ENCODE measurements at places on chromosomes 12 and 14.

GRCh38 chr14:74405663-74406062, 20.3 kb downstream of the SYNDIG1L start:
- no peak for DNase-seq

- DNase-seq = no peak
Observed at GRCh38 chr12:47394070-47394469, 311.8 kb downstream of the RPAP3 start.

GRCh38 chr12:131575371-131575770, 135.5 kb upstream of the SFSWAP start:
- DNase-seq = no peak

GRCh38 chr14:91770185-91770584, 38.3 kb upstream of the CATSPERB start:
- DNase-seq = no peak

DNA sequence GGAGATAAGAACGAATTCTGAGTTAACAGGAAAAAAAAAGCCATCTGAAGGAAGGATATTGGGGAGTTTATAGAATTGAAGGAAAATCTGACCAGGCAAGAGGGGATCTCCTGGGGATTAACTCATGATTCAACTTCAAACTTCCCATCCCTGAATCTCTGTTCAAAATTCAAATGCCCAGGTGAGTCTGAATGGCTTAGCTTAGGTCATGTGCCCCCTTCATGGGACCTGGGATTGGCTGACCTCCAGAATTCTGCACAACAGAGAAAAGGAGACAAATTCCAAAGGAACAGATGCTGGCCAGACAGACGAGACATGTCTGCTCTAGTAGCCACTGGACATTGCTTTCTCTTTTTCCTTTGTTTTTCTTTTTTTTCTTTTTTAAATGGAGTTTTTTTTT, 26.2 kb upstream of the TMED10 start:
- no peak for DNase-seq

- DNase-seq = no peak
Observed at GRCh38 chr14:100677554-100678468, 48.9 kb upstream of the DLK1 start.

DNA sequence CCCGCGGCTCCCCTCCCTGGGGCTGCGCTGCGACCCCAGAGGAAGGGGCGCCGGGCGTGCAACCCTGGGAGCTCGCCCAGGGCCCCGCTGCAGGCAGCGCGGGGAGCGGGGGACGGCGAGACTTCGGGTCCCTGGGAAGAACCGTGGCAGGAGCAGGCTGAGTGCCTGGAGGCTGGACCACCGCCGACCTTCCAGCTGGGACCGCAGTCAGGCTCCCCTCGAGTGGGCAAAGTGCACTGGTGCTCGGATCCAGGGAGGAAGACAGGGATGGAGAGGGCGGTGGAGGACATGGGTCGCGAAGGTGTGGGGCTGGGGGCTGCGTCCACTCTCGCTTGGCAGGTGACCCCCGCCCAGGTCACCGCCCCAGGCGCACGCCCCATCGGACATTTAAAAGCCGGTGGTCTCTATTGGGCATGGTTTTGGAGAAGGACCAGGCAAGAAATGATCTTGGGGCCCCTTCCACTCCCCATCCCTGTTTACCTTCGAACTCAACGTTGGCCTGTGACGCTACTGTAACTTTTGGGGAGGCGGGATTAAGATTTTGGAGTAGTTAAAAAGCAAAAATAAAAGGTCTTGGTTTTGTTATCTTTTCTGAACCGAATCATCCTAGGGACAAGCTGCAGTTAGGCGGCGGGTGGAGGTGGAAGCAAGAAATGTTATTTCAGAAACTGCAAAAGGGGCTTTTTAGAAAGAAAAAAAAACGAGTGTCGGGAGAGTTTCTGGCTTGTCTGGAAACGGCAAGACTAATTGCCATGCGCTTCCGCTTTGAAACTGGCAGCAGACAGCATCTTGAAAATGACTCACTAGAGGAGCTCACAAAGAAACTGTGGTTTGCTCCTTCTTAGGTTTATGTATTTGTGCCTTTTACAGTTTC, 1.0 kb downstream of the ELK3 start:
- peak; percentile 80 for DNase-seq

- no peak for DNase-seq
Observed at GRCh38 chr14:94081386-94081820, 293 bp downstream of the IFI27L1 start.

DNA sequence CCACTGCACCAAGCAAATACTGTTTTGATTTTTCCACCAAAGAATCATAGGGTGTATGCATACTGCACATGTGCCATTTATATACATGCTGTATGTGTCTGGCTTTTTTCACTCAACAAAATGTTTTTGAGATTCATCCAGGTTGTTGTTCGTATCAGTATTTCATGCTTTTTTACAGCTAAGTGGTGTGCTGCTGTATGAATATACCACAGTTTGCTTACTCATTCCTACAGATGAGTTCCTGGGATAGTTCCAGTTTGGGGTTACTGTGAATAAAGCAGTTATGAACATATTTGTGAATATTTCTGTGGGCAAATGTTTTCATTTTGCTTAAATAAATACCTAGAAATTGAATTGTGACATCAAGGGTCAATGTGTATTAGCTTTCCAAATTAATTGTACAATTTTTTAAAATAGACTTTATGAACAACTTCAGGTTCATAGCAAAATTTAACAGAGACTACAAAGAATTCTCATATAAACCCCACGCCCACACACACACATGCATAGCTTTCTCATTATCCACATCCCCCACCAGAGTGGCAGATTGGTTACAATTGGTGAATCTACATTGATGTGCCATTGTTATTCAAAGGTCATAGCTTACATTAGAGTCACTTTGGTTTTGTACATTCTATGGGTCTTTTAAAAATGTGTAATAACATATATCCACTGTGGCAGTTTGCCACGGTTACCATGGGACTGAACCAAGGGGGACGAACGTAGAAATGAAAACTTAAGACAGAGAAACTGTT, 6.9 kb upstream of the KRT6A start:
- DNase-seq = no peak

- DNase-seq = no peak
Observed at GRCh38 chr14:58815161-58815701, 177.5 kb downstream of the DACT1 start.

GRCh38 chr12:89236748-89237383, 115.4 kb downstream of the DUSP6 start:
- DNase-seq = no peak

DNA sequence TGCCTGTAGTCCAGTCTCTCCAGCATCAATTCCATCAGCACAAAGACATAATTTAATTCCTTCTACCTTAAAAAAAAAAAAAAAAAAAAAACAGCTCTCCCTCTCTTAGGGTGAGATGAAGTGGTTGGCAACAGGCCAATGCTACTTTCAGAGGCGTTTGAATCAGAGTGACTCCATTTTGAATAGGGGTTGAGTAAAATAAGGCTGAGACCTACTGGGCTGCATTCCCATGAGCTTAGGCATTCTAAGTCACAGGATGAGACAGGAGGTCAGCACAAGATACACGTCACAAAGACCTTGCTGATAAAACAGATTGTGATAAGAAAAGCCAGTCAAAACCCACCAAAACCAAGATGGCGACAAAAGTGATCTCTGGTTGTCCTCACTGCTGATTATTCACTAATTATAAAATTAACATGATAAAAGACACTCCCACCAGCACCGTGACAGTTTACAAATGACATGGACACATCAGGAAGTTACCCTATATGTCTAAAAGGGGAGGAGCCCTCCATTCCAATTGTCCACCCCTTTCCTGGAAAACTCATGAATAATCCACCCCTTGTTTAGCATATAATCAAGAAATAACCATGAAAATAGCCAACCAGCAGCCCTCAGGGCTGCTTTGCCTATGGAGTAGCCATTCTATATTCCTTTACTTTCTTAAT, 6.9 kb upstream of the TCL1B start:
- no peak for DNase-seq

- no peak for DNase-seq
Observed at GRCh38 chr14:103729496-103730448, 14.2 kb downstream of the ZFYVE21 start.

GRCh38 chr12:57270966-57271470, 20.0 kb upstream of the STAC3 start:
- DNase-seq = no peak
